ENCODE measurements at places on chromosomes 6 and 20. TPM values are rescaled to one million over a fixed set of nuclear protein-coding genes. Genes with fewer than 3 reads are reported as not detected.

DNA sequence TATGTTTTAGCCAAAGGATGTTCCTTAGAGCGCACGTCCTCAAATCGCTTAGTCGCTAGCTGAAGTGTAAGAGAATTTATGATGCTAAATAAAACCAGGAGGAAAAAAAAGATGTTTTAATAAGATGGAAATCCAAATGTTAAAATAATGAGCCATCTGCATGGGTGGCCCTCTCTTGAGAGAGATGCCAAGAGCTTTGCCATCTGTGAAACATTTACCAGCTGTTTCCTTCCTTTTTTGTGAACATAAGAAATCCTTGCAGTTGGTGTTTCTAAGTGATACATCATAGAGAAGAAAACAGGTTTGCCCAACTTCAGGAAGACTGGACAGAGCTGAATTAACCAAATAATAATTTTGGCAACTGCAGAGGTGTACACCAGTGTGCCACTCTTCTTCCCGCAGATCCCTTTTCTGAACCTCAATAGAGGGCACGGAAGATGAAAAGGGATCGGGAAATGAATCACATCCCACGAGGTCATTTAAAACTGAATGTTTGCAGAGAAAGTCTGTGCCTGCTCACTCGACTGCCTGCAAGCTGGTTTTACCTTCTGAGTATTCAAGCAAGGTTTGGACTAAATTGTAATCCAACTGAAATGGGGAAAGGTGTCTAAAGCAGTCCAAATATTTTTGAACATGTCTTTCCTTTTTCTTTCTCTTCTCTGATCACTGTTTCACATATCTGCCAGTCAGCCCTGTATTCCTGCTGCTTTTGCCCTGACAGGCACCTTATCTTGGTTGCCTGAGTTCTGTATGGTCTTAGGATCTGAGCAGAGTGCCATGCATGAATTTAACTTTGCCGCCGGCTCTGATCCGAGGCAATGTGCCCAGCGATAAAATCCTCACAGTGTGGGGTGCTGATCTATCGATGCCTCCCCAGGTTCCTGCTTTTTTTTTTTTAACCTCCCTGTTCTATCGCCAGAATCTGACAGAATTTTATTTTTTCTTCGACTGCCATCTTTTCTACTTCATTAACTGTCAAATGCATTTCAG is 35.5 kb upstream of the TSHZ2 start:
- no peak for DNase-seq

GRCh38 chr6:131258816-131259476 is 123.7 kb downstream of the AKAP7 start:
- DNase-seq = no peak

- no peak for DNase-seq
Observed at GRCh38 chr6:42269974-42270510, 52.4 kb upstream of the MRPS10 start.

- DNase-seq = no peak
Observed at GRCh38 chr6:50116797-50117542, 67.2 kb upstream of the DEFB112 start.

GRCh38 chr6:131948692-131949619 is 2.2 kb downstream of the CCN2 start:
- no peak for DNase-seq

DNA sequence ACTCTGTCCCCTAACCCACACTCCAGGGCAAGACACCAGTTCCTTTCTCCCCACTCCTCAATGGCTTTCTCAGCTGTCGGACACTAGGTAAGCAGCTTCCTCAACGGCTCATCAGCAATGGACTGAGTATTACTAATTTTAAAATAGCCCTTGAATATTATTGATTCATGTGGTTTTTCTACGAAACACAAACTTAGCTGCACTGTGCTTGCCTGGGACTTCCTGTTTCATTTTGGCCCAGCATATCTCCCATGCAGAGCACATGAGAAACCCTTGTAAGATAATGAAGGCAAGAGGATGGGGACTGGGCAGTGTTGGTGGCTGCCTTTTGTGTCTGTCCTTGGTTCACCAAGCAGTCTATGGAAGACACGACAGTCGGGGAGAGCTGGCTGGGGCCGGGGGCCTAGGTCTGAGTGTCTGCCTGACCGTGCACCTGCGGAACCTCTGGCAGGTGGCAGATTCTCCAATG is 48.9 kb downstream of the RNASET2 start:
- no peak for DNase-seq

The GINS1 gene
- 46.6 TPM for total RNA-seq

The ARFGEF3 gene
- 11.0 TPM for total RNA-seq

The NKAIN4 gene
- 3.0 TPM for total RNA-seq

The IDH3B gene
- total RNA-seq = 174 TPM

All from H7 (cell line).